ENCODE measurements at places on chromosomes 2 and 18.

GRCh38 chr2:54665436-54665856, 58.0 kb upstream of the EML6 start:
- no peak for DNase-seq

DNA sequence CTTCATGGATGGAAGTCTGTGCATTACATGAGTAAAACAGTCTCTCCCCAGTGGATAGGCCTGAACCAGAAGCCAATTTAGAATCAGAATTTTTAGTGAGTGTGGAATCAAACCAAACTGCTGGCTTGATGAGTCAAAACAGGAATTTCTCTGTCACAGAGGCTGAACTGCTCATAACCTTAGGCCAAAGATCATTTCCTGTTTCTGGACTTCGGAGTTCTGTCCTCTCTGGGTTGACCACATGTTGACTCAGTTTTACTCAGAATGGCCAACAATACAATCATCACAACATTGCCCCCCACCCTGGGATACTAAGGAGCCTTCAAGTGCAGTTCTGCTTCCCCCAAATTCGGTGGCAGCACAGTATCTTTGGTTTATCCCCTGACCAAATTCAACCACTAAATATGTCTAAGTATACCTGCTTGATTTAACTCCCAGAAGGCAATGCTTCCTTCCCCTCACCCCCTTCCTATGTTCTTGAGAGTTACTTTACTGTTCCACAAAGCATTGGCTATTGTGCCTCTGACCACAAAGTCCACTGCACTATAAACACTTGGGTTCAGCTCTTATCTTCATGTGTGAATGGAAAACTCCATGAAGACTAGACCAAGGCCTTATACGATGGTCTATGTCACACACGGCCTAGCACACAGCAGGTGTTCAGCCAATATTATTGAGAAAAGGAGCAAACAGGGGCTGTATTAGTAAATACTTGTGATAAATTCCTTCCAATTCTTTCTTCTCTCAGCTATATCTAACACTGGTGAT, 67.8 kb downstream of the NXPH2 start:
- DNase-seq = no peak

GRCh38 chr2:2422621-2423020, 91.5 kb upstream of the MYT1L start:
- DNase-seq = no peak

- no peak for DNase-seq
Measured at GRCh38 chr2:214550786-214551185, 139.9 kb downstream of the VWC2L start.

DNA sequence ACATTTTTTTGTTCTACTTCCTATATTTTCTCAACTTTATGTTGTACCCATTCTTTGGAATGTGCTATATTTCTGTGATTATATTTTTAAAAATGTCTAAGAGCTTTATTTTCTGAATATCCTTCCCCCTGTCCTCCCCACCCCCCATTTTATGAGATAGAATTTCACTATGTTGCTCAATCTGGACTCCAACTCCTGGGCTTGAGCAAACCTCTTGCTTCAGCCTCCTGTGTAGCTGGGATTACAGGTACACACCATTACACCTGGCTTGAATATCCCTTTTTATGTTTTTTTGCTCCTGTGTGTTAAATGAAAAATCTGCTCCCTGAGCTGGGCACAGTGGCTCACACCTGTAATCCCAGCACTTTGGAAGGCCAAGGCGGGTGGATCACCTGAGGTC, 9.2 kb upstream of the ZFAND2B start:
- DNase-seq = no peak

DNA sequence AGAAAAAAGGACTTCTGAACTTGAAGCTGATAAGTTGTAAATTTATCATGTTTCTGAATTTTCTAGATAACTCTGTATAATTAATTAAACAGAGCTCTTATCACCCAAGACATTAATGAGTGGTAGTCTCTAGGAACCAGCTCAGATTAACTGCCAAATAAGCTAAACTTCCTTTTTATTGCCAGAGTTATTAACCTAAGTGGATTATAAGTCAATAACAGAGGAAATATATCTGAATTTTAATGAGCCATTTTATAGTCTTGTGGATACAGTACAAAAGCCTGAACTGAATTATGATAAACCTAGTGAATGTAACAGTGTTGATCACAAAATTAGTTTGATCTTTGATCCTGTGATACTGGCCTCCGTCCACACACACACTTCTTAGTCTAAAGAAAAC, 111.5 kb downstream of the COMMD1 start:
- DNase-seq = no peak

DNA sequence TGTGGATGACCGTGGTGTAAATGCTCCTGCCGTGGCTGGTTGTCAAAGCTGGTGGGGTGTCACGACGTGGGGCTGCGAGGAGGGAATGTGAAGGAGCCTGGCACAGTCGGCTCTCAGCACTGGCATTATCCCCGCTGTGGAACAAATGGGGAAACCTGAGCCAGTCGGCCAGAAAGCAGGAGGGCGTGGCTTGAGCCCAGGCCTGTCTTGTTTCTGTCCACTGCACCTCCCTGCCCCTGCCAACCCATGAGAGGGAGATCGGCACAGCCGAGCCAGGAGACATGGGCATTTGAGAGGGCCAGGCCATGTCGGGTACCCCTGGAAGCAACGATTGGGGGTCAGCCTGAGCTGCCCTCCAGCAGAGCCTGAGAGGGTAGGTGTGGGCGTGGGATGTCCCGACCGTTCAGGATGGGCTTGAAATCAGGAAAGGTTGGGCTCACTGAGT, 44.5 kb downstream of the PDIA6 start:
- DNase-seq = no peak

DNA sequence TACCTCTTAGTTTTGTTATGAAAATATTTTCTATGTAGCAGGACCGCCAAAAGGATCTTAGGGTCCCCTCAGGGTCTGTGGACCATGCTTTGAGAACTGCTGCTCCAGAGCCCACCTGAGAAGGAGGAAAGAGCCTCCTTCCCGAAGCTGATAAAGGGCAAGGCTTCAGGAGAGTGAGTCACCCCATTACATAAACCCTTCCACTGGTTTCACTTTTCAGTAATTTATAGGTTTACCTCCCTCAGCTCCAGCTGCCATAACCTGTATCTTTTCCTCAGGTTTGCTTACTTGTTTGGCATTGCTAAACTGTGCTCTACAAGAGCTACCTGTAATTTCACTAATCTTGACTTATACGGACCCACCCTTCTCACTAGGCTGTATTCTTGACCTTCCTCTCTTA, 6.6 kb downstream of the TTLL4 start:
- no peak for DNase-seq

DNA sequence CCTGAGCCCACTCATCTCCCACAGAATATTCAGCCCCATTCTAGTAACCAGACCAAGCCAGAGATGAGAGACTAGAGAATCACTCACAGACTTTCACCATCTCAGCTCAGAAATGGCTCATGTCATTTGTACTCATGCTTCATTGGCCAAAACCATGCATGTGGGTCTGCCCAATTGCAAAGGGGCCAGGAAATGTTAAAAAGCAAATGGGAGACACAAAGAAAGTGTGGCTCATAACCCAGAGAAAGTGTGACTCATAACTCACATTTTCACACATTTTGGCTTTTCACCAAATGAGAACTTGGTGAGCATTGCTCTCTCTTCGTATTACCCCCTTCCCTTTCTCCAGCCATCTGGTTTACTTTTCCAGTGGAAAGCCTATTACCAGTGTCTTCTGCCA, 66.2 kb downstream of the MDH1 start:
- DNase-seq = no peak

- no peak for DNase-seq
Measured at GRCh38 chr2:9407363-9407811, 15.9 kb downstream of the ITGB1BP1 start.
